ENCODE measurements at places on chromosomes 3 and 15.

DNA sequence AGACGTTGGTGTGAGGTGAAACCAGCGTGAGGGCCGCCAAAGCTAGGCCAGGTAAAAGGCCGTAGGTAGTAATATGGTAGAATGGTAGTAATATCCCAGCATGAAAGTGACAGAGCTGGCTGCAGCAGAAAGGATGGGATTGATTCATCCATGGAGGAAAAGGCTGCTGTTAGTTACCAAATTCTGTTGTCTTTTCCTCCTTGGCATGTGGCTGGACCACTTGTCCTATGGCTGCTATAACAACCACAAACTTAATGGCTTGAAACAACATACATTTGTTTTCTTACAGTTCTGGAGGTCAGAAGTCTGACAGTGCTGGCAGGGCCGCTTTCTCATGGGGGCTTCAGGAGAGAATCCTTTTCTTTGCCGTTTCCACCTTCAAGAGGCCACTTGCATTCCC, 47.8 kb upstream of the CHST2 start:
- DNase-seq: no peak

DNA sequence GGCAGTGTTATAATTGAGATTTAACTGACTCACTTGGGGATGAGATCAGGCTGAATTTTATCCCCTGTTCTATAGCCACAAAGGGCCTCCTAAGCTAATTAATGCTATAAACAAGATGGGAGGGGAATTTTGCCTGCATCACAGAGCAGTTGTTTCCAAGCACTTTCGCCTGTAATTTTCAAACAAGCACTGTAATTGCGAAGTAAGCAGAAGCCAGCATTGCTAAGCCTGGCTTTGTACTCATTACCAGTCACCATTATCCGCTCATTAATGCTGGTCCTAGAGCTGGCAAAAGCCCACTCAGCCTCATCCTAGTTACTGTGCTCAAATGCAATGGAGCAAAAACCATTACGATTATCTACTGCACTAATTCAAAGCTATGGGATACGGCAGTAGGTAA, 356.6 kb upstream of the UBE2E2 start:
- DNase-seq: no peak

DNA sequence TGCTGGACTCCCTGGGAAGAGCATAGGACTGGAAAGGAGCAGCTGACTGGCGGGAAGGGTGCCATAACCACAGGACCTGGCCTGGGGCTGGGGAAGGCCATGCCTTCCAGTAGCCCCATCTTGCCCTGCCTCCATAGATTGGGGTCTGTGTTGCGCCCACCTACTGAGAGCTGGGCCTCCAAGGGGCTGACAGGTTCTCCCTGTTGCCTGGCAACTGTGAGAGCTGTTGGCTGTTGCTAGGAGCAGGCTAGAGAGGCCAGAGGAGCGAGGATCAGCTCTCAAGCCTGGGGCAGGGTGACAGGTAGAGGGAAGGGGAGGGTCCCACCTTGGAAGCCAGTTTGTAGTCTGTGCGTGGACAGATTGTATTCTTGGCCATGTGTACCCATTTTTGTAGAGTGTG, 2.8 kb upstream of the GNAI2 start:
- no peak for DNase-seq

DNA sequence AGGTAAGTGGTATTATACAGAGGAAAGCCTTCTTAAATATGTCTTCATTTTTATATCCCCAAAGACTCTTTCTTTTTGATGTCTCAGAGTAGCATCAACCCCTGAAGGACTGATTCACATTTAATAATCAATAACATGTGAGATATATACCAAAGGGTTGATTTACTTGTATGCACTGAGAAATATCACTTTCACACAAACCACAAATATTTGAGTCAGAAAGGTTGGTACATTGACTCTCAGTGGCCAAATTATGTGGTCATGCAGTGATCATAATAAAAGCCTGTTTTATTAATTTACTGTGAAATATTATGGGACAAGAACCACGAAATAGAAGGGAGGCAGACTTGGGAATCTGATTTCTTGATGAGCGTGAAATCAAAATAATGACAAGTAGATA, 329.0 kb downstream of the GBE1 start:
- no peak for DNase-seq

GRCh38 chr3:135090020-135090717, 295.1 kb downstream of the EPHB1 start:
- DNase-seq: no peak

- no peak for DNase-seq
Observed at GRCh38 chr15:29149738-29150075, 119.9 kb downstream of the NSMCE3 start.

DNA sequence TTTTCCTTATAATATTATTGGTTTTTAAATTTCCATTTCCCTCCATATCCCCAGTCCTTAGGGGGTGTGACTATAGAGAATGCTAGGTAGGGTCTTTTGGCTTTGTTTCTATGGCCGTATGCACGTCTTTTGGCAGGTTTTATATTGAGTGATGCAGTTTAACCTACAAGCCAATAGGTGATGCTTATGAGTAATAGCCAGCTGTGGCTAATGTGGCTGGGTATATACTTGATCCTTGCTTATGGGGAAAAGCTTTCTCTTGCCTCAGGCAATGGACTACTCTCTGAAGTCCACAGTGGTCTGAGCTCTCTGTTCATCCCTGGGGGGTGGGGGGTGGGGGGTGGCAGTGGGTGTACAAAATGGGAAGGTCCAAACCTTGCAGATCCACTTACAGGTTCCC, 223.9 kb downstream of the MFSD1 start:
- DNase-seq: no peak

- DNase-seq: no peak
Observed at GRCh38 chr3:187798126-187798525, 52.9 kb upstream of the BCL6 start.

DNA sequence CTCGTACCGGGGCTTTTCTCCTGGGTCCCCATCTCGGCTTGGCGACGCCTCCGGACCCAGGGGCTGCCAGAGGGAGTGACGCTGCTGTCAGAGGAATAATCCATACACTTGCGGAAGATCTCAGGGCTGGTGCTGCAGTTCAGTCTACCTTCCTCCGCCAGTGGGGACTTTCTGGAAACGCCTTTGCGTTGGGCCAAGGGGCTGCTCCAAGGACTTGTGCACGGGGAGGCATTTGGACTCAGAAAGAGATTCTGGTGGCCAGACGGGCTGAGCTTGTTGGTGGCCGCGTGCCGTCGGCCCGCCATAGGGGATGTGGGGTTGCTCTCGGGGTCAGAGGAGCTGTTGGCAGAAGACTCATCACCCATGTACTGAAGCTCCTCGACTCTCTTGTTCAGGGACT, 21.8 kb downstream of the LARP6 start:
- no peak for DNase-seq

- no peak for DNase-seq
Observed at GRCh38 chr3:10004506-10004905, 17.9 kb upstream of the EMC3 start.

GRCh38 chr3:43018246-43018645, 39.1 kb downstream of the GASK1A start:
- DNase-seq: no peak

DNA sequence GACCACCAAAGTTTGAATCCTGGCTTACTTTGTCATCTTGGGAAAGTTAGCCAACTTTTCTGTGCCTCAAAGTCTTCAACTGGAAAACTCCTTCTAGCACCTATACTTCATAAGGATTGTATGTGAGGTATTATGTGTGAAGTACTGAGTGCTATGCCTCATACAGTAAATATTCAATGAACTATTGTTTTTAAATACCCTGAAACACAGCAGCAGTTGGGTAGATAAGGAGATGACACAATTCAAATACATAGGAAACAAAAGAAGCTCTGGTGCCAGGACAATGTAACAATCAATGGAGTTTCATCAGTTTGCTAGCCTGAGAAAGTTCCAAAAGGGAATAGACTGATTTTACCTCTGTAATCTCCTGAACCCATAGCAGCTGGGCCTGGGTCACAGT, 43.3 kb downstream of the TUBGCP4 start:
- no peak for DNase-seq

DNA sequence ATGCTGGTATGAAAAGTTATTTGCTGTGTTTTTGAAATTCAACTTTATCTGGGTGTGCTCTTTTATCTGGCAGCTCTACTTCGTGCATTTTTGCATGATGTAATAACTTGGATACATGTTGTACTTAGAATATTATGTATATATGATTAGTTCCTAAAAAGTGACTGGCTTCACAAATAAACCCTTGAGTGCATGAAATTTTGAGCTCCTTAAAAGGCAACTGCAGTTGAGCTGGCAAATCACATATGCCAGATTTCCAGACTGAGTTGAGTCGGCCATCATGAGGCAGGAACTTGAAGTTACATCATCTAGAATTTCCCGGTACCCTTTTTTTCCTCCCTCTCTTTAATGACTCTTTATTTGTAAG, 162.5 kb downstream of the FNDC3B start:
- DNase-seq: no peak

DNA sequence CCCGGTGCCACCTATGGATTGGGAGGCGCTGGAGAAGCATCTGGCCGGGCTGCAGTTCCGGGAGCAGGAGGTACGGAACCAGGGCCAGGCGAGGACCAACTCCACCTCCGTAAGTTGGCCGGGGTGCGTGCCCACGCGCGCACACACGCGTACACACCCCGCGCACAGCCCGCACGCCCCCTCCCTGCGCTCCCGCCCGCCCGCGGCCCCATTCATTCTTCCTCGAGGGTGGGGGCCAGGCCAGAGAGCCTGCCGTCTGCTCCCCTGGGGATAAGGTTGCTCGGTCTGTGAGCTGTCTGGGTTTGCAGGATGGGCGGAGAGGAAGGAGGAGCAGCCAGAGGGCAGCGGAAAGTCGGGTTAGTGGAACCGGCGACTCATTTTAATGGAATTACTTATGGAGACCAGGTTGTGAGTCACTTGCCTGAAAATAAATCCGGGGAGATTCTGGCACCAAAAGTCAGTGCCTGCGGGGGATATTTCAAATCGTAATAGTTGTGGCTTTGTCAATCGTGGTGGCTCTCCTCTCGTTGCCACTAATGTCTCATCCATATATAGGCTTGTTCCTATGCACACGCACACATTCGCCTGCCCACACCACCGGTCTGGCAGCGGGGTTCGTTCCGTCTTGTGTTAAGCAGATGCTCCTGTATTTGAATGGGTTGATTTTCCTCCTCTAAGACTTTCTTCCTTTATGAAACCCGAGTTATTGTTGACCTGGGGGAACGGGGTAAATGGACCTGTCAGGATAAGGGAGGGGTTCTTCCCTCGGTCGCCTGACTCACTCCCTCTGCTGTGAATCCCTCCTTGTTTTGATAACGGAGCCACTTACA, 223.4 kb upstream of the IL12A start:
- no peak for DNase-seq

GRCh38 chr15:84788500-84788899, 28.7 kb upstream of the ALPK3 start:
- DNase-seq: no peak

- peak; percentile 38 for DNase-seq
Observed at GRCh38 chr15:63752075-63752684, 81.6 kb downstream of the HERC1 start.

GRCh38 chr3:13700889-13701288, 152.0 kb downstream of the FBLN2 start:
- no peak for DNase-seq

DNA sequence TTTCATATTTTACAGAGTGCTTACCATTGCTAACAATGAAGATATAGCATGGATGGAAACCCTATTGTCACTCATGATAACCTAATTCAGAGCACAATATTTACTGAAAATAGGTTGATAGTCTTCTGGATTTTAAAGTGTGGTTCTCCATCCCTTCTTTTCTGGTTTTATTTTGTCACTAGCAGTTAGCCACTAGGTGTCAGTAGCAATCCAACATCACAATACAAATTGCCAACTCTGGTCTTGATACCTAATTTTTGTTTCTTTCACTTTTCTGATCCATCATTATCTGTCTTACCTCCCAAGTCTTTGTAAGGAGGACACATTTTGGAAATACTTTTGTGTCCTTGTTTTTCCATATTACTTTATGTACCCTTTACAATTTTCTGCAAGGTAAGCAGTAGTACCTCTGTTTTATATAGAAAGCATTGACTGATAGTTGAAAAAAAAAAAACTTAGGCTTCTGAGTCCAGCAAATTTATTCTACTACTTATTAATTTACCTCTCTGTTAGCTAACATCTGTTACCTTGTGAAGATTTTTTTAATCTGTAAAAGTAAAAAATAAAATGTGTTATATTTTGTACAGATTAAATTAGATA, 28.3 kb upstream of the CRYBG3 start:
- peak; percentile 18 for DNase-seq

DNA sequence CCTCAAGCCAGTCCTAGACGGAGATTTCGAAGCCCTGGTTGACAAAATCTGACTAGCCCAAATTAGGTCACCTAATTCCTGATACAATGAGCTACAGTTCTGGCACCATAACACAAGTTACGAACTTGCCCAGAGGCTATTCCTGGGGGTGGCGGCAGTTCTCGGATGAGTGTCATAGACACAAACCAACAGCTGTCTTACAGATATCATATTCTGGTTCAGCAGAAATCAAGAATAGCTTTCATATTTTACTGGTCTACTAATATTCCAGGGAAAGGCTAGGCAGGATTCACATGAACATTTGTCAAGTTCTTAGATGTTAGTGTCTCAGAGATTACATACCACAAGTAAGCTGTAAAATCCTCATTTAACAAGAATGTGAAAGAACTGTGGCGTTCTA, 8.8 kb downstream of the ANAPC13 start:
- no peak for DNase-seq

GRCh38 chr3:46349484-46350261, 4.2 kb upstream of the CCR2 start:
- no peak for DNase-seq

DNA sequence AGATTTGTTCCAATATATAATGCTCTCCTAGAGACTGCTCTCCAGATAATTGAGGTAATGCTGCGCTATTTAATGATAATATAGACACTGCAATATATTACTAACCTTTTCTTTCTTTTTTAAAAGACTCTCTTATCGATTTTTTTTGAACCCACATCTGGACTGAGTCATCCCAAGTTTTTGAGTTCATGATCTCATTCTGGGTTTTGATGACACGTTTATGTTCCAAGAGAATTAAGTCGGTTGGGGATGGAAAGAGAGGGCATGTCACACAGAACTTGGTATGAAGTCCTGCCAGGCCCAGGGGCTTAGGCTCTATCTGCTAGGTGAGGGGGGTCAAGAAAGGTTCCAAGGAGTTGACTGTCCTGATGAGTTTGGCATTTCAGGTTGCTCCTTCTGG, 431.1 kb downstream of the MFSD1 start:
- DNase-seq: no peak

- DNase-seq: no peak
Observed at GRCh38 chr3:197835509-197835908, 44.5 kb downstream of the LRCH3 start.

DNA sequence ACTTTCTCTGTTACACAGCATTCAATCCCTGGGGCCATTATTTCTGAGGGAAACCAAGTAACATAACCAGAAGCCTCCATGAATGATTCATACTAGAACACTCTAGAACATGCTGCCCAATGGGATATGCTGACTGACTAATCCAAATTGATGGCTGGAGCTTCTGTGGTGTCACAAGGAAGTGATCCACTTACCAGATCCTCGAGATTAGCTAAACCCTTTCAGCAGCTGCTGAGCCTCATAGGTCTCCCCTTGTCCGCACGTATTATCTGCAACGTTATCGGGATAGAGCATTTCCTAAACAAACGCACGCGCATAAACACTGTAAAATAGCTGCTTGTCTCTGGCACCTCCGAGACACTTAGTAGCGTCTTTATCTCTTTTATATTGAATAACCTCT, 61.2 kb upstream of the PROK2 start:
- no peak for DNase-seq
